ENCODE measurements at places on chromosomes 16 and 17.

DNA sequence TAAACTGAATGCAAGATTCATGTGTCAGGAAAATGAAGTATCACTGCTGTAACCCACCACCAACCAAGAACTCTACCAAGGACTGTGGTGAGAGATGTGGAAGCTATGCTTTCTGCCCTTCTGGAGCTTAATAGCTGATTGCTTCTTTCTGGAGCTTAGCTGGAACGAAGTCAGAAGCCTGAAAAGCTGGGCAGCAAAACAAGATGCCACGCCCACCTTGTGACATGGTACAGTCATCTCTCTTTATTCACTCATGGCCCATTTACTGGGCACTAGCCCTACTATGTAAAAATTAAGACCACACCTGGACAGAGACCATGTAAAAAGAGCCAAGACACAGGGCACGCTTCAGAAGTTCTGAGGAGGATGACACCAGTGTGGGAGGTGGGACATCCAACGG is 48.1 kb downstream of the TEX2 start:
- DNase-seq, result no peak

DNA sequence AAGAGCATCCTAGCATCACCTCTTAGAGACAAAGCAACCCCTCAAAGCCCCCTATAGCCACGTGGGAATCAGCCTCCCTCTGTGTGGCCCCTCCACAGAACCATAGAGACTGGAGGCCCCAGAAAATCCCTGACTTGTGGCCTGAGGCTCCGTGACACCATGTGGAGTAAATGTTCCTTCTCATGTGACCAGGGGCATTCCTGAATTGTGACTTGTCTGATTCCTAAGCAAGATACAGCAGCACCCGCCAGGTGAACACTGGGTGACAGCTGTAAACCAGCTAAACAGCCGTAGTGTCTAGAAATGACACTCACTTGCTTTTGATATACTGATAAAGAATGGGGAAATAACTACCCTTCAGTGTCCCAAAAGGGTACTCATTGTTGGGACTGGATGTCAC is 79.0 kb downstream of the DYNLRB2 start:
- no peak for DNase-seq

- DNase-seq, result no peak
Measured at GRCh38 chr16:57115514-57116182, 23.3 kb downstream of the CPNE2 start.

GRCh38 chr16:12639044-12639443 is 164.6 kb downstream of the CPPED1 start:
- peak; percentile 69 for DNase-seq

GRCh38 chr16:4057439-4057877 is 58.8 kb downstream of the ADCY9 start:
- DNase-seq, result peak; percentile 81

DNA sequence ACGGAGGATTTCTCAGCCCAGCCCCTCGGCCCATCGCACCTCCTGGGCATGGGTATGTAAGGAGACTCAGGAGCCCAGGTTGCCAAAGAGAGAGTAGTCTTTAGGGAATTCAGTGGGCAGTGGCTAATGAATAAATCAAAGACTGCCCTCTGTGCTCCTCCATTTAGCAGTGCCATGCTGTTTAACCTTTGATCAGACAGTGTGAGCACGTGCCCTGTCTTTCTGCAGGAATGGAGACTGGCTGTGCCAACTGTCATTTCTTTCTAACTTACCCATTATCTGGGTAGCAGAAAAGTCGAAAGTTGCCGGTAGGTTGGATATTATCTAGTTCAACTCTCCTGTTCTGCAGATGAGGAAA is 62.4 kb downstream of the CDRT4 start:
- no peak for DNase-seq

DNA sequence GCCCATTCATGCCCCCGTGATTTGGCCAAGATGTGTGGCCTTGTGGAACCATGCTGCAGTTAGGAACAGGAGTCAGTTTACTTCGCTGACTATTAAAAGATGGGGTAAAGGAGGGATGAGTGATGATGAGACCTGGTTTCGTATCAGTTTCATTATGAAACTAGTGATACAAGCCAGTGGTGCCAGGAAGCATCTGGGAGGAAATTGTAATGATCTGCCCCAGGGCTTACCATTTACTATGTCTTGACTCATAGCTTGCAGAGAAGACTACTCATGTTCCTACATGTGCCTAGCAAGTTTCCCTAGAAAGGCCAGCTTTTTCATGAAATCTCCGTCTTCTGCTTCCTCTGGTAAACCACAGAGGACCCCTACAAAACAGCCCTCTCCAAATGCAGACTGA is 23.2 kb downstream of the CDH3 start:
- no peak for DNase-seq

- DNase-seq, result no peak
Measured at GRCh38 chr17:48818361-48818841, 1.4 kb upstream of the TTLL6 start.

- DNase-seq, result no peak
Measured at GRCh38 chr17:20955427-20956323, 87.1 kb downstream of the USP22 start.
